ENCODE measurements at places on chromosomes 6 and 20. TPM values are rescaled to one million over a fixed set of nuclear protein-coding genes. Genes with fewer than 3 reads are reported as not detected.

GRCh38 chr6:39428816-39429215 lies 106.3 kb upstream of the KCNK16 start:
- H3K36me3 ChIP-seq: no peaks in the 10 kb centered on the region
- no peak for DNase-seq
- no peaks in the 10 kb centered on the region for H3K4me1 ChIP-seq
- no peak overlapping the region for H3K27ac ChIP-seq
- H3K4me3 ChIP-seq: no peak overlapping the region
- no peaks in the 10 kb centered on the region for H3K27me3 ChIP-seq

The OR2H2 gene
- not detected for total RNA-seq

DNA sequence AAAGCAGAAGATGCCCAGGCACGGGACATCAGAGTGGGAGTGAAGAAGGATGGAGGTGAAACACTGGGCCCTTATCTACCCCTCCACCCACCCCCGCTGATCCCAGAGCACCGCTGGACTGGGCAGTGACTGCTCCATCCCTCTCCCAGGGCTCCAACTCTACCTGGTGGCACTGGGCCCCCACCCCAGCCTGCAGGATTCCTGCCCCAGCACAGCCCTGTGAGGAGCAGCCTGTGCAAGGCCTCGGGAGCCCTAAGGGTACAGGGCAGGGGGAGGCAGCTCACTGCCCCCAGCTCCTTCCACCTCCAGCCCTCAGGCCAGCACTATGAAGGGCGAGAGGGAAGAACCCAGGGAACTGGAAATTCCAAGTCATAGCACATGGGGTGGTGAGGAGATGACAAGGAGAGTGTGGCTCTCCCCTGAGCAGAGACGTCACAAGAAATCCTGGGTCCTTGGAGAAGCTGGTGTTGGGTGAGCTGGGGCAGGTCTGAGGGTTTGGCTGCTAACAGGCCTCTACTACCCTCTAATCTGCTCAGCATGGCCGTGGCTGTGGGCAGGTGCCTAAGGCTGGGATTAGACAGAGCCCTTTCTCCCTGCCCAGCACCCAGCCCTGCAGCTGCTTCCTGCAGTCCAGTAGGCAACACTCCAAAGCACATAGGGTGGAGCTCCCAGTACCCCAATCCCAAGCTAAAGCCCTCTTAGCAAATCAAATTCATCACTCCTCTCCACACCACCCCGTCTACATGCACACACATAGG lies 3.5 kb downstream of the CST3 start:
- no peak overlapping the region for H3K27ac ChIP-seq
- H3K4me3 ChIP-seq: no peak overlapping the region
- no peak for DNase-seq
- H3K36me3 ChIP-seq: no peaks in the 10 kb centered on the region

The SLA2 gene
- 0.76 TPM for total RNA-seq

GRCh38 chr20:18773566-18773965 lies 40.0 kb upstream of the SCP2D1 start:
- no peak overlapping the region for H3K27ac ChIP-seq
- no peaks in the 10 kb centered on the region for H3K4me1 ChIP-seq
- DNase-seq: no peak

GRCh38 chr20:18916886-18917750 lies 103.5 kb downstream of the SCP2D1 start:
- H3K4me1 ChIP-seq: no peaks in the 10 kb centered on the region
- DNase-seq: no peak
- no peak overlapping the region for H3K4me3 ChIP-seq
- H3K27me3 ChIP-seq: no peaks in the 10 kb centered on the region

GRCh38 chr6:131762984-131763383 lies 44.8 kb upstream of the ENPP1 start:
- H3K4me1 ChIP-seq: no peaks in the 10 kb centered on the region
- no peak overlapping the region for H3K27ac ChIP-seq
- H3K36me3 ChIP-seq: no peaks in the 10 kb centered on the region
- H3K27me3 ChIP-seq: no peaks in the 10 kb centered on the region
- no peak overlapping the region for H3K4me3 ChIP-seq

The TULP4 gene
- 90.0 TPM for total RNA-seq

DNA sequence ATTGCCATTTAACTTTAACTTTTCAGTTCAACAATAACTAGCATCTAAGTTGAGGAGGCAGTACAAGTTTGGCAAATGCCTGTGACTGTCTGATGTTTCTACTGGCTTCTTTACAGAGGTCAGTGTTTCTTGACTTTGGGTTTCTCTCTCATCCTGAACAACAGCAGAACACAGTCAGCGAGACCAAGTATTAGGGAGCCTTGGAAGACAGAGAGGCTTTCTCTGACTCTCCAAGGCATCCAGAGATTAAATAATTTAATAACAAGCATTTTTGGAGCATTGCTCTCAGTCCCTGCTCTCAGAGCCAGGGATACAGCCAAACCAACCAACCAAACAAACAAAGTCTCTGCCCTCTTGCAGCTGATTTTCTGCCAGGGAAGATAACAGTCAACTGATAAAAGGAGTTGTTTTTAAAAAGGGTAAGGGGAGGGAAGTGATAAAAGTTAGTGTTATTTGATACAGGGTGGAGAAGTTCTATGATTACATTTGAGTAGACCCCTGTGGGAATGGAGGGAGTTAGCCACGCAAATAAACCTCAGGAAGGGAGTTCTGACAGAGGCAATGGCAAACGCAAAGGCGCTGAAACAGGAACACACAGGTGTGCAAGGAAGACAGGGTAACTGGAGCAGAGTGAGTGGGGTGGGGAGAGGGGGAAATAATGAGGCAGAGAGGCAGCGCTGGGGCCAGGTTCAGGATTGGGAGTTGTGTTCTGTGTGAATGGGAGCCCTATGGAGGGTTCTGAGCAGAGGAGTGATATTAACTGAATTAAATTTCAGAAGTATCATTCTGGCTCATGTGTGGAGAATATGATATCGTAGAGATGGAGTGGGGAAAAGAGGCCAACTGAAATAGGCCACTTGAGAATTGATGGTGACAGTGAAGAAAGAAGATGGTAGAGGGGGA lies 55.2 kb downstream of the SEL1L2 start:
- no peak for DNase-seq
- no peaks in the 10 kb centered on the region for H3K27me3 ChIP-seq
- no peaks in the 10 kb centered on the region for H3K4me1 ChIP-seq
- H3K36me3 ChIP-seq: no peaks in the 10 kb centered on the region
- H3K27ac ChIP-seq: no peak overlapping the region
- no peak overlapping the region for H3K4me3 ChIP-seq

DNA sequence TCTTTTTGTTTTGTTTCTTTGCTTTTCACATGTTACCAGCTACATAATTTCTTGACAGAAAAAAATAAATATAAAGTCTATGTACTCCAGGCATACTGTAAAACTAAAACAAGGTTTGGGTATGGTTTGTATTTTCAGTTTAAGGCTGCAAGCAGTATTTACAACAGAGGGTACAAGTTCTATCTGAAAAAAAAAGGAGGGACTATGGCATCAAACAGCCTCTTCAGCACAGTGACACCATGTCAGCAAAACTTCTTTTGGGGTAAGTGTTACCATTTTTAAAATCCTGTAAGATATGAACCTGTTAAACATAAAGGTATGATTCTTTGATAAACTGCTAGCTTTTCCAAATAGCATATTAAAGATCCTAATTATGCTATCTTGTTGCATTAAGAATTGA lies 393 bp downstream of the RUNX2 start:
- no peaks in the 10 kb centered on the region for H3K27me3 ChIP-seq
- no peak overlapping the region for H3K4me3 ChIP-seq
- no peak for DNase-seq
- H3K27ac ChIP-seq: no peak overlapping the region
- no peaks in the 10 kb centered on the region for H3K36me3 ChIP-seq

- H3K27ac ChIP-seq: no peak overlapping the region
- peaks cover 22% of the 10 kb centered on the region for H3K4me1 ChIP-seq
- H3K27me3 ChIP-seq: no peaks in the 10 kb centered on the region
- no peak overlapping the region for H3K4me3 ChIP-seq
- no peak for DNase-seq
- no peaks in the 10 kb centered on the region for H3K36me3 ChIP-seq
Observed at GRCh38 chr20:19807191-19807945, 49.3 kb downstream of the RIN2 start.

DNA sequence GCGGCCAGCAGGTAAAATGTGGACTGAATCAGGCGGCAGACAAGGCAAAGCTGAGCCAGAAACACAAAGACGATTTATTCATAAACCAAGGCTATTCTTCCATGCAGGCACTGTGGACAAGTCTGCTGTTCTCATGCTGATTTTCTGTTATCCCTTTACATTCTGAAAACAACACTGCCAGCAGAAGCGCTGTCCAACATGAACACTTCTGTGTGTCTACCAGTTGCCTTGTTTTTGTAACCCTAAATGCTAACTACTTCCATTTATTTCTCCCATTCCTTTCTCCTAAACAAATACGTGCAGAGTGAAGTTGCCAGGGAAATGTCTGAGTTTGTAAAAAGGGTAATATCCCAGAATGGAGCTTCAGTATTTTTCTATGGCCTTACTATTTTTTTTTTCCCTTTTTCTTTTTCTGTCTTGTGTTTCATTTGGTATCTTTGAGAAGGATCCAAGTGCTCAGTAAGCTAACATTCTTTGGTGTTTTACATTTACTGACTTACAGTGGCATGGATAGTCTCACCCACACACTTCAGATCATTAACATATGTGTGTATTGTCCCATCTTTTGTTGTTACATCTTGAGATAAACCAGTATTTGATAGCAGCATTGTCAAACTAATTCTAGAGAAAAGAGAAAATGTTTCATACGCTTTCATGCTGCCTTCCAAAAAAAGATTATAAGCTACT lies 1308.9 kb upstream of the MAP3K7 start:
- H3K27me3 ChIP-seq: no peaks in the 10 kb centered on the region
- DNase-seq: no peak
- no peaks in the 10 kb centered on the region for H3K36me3 ChIP-seq
- no peak overlapping the region for H3K27ac ChIP-seq
- H3K4me1 ChIP-seq: no peaks in the 10 kb centered on the region
- no peak overlapping the region for H3K4me3 ChIP-seq

GRCh38 chr20:59214073-59214472 lies 50.5 kb downstream of the ZNF831 start:
- no peaks in the 10 kb centered on the region for H3K27me3 ChIP-seq
- no peak overlapping the region for H3K27ac ChIP-seq
- no peak for DNase-seq
- no peak overlapping the region for H3K4me3 ChIP-seq
- H3K36me3 ChIP-seq: peaks cover 13% of the 10 kb centered on the region

The FAM209B gene
- total RNA-seq: 1.9 TPM

- DNase-seq: no peak
- H3K27me3 ChIP-seq: peaks cover 4% of the 10 kb centered on the region
- no peak overlapping the region for H3K27ac ChIP-seq
- H3K4me3 ChIP-seq: no peak overlapping the region
Observed at GRCh38 chr6:3758842-3759144, 7.3 kb upstream of the PXDC1 start.

DNA sequence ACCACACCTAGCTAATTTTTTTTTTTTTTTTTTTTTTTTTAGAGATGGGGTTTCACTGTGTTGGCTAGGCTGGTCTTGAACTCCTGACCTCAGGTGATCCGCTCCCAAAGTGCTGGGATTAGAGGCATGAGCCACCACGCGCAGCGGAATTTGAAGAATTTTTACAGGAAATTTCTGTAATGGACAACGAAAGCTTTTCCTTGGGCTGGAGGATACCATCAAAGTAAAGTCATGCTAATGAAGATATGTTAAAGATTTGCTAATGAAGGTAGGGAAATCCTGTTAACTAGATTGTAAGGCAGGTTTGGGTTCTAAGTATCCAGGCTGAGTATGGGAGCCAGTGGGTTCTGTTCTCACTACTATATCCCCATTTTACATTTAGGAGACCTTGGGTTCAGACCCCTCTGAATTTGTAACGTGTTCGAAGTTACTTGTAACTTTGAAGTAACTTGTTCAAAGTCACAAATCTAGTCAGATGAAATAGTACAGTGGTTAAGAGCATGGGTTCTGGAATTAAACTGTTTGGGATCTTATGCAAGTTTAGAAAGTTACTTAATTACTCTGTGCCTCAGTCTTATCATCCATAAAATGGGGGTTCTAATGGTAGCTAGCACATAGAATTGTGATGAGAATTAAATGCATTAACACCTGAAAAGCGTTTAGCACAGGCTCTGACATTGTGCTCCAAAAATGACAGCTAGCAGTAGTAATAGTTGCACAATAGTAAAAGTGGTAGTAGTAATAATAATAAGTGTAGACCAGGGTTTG lies 123.4 kb upstream of the GPR6 start:
- no peaks in the 10 kb centered on the region for H3K36me3 ChIP-seq
- H3K27ac ChIP-seq: no peak overlapping the region
- H3K4me3 ChIP-seq: no peak overlapping the region

All from B cell (primary cell).